ENCODE measurements at places on chromosomes 5 and 9.

- DNase-seq: no peak
These were observed 236.8 kb upstream of the POU5F2 start for GRCh38 chr5:93978222-93978621.

GRCh38 chr5:68392617-68393016, 177.1 kb downstream of the PIK3R1 start:
- DNase-seq: no peak

DNA sequence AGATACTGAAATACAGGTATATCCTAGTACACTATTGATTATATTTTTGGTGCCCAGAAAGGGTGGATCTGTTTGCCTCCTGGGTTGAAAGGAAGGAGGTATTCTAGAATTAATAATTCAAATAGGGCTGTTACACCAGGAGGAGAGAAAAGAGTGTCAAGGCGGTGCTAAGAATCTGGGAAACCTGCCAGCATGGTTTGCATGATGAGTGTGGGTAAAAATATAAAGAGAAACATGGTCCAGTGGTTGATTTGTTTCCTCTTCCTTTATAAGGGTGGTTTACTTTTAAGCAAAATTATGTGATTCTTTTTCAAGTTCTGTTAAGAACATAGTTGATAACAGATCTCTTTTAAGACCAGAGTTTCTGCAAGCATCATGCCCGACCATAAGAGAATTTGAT, 69.4 kb upstream of the NFIB start:
- no peak for DNase-seq

DNA sequence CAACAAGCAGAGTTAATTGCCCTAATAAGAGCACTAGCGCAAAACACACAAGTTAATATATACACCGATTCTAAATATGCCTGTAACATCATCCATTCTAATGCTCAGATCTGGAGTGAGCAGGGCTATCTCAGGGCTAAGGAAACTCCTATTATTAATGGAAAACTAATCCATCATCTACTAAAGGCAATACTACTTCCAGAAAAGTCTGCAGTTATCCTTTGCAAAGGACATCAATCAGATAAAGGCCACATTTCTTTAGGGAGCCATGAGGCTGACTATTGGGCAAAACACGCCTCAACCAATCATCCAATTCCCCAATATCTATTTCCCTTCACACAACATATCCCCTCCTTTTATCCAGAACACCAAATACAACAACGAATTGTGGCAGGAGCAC, 1032.3 kb upstream of the NUDT12 start:
- DNase-seq: no peak

- DNase-seq: no peak
These were observed 11.8 kb upstream of the ZDHHC11 start for GRCh38 chr5:862367-863243.

- no peak for DNase-seq
These were observed 397.6 kb upstream of the ACTBL2 start for GRCh38 chr5:57880216-57880615.

DNA sequence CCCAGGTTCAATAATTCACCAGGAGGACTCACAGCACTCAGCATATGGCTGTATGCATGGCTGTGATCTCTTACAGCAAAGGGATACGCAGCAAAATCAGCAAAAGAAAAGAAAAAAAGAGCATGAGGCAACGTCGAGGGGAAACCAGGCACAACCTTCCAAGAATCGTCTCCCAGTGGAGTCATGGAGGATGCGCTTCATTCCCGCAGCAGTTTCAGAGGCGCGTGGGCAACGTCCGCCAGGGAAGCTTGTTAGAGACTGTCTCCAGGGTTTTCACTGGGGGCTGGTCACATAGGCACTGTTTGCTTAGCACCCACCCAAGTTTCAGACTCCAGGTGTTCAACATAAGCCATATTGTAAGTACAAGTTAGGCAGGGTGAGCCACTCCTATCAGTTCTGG, 44.6 kb downstream of the NSG2 start:
- no peak for DNase-seq

GRCh38 chr9:6024035-6024554, 8.7 kb upstream of the RANBP6 start:
- no peak for DNase-seq

DNA sequence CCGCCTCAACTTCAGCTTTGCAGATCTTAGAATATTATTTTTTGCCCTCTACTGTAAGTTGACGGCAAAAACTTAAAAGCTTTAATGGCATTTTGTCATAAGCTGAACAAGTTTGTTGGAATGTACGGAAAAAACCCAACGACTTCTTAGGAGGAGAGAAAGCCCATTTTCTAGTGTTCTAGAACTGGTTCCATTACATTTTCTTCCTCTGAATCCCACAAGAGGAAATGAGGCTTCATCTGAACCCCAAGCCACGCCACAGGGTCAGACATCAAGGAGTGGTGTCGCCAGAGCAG, 113.7 kb downstream of the LHFPL2 start:
- DNase-seq: no peak

DNA sequence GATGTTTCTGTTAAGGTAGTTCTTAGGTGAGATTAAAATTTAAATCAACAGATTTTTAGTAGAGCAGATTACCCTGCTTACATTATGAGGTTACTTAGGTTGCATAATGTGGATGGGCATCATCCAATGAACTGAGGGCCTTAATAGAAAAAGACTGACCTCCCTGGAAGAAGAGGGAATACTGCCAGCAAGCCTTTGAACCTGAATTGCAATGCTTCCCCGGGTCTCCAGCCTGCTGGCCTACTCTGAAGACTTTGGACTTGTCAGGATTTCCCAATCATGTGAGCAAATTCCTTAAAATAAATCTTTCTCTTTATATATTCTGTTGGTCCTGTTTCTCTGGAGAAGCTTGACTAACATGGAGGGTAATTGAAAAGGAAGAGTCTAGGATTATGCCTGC, 542.1 kb upstream of the ARRDC3 start:
- no peak for DNase-seq
